ENCODE measurements at places on chromosomes 5 and 9. TPM values are rescaled to one million over a fixed set of nuclear protein-coding genes. Genes with fewer than 3 reads are reported as not detected.

Gene N4BP3
- 38.2 TPM for total RNA-seq

Gene OR5C1
- total RNA-seq: not detected

Gene FBXL7
- total RNA-seq: 32.2 TPM

Gene ARRDC1
- total RNA-seq: 21.5 TPM

Gene CDKN2B-AS1
- 2.4 TPM for total RNA-seq
